ENCODE measurements at places on chromosomes 5 and 9. TPM values are rescaled to one million over a fixed set of nuclear protein-coding genes. Genes with fewer than 3 reads are reported as not detected.

DNA sequence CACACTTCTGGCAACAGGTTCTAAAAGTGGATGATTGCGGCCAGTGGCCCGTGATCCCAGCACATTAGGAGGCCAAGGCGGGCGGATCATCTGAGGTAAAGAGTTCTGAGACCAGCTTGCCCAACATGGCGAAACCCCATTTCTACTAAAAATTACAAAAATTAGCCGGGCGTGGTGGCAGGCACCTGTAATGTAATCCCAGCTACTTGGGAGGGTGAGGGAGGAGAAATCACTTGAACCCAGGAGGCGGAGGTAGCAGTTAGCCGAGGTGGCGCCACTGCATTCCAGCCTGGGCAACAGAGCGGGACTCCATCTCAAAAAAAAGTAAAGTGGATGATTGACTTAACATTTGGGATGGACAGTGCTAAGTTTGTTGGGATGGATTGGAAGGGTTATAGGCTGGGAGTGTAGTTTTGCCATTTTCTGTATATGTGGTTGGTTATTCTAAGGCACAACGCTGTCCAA is 3.4 kb downstream of the MATR3 start:
- DNase-seq, result no peak
- H3K27ac ChIP-seq, result no peak overlapping the region
- H3K36me3 ChIP-seq, result no peaks in the 10 kb centered on the region
- H3K4me1 ChIP-seq, result peaks cover 70% of the 10 kb centered on the region
- no peak overlapping the region for H3K4me3 ChIP-seq

TTF1 gene
- total RNA-seq, result 23.9 TPM

DNA sequence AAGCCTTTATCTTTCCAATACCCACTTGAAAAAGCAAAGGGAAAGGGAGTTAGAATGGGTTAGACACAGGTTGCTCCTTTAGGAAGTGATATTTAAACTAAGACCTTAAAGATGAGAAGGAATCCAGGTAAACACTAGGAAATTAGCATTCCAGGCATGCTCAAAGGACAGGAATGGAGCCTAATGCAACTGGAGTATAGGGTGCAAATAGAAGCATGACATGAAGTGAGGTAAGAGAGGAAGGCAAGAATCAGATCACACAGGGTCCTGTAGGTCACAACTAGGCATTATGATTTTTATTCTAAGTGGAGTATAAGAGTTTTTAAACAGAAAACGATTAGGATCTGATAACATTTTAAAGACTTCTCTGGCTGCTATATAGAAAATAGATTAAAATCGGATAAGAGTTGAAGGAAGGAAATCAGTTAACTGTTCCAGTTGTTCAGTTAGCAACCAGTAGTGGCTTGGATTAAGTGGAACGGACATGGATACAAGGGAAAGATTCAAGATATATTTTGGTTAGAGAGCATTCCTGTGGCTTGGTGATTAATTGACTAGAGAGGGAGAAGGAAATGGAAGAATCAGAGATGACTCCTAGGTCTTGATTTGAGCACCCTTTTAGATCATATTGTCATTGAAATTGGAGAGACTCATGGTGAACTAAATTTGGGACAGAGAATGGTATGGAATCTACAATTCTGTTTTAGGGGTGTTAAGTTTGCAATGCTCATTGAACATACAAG is 95.9 kb downstream of the FBXO4 start:
- H3K4me1 ChIP-seq, result no peaks in the 10 kb centered on the region
- H3K36me3 ChIP-seq, result no peaks in the 10 kb centered on the region
- H3K27ac ChIP-seq, result no peak overlapping the region
- H3K4me3 ChIP-seq, result no peak overlapping the region

GRCh38 chr5:33850100-33850594 is 41.6 kb downstream of the ADAMTS12 start:
- no peaks in the 10 kb centered on the region for H3K27me3 ChIP-seq
- no peaks in the 10 kb centered on the region for H3K36me3 ChIP-seq
- no peak overlapping the region for H3K4me3 ChIP-seq
- peaks cover 8% of the 10 kb centered on the region for H3K4me1 ChIP-seq

DNA sequence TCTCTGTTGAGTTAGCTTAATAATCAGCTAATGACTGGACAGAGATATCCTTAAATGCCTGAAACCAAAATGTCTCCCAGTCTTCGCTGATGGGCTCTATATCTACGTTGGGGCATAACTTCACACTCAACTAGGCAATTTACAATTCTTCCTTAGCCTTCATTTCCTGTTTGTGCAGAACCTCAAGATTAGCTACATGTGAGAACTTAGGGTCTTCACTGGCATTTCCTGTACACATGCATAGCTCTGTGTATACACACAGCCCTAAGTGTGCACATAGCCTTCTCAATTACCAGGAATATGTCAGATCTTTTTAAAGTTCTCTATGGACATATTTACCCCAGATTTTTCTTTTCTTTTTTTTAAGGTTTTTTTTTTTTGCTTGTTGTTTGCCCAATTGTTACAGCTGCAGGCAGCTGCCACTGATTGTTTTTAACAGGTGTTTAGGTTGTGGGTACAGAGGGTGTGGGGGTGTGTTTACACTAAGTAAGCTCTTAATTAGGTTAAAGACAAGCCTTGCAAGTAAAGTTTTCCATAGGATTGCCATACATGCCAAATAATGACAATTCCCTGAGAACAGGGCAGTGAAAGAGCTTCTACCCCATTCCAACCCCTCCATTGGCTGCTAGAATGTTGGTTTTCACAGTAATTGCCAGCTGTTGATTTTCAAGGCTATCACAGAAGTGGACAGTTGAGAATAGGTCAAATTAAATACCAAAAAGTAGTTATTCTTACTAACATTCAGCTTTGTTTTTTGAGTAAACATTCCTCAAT is 441.0 kb downstream of the TLE4 start:
- DNase-seq, result no peak
- H3K4me1 ChIP-seq, result no peaks in the 10 kb centered on the region
- H3K36me3 ChIP-seq, result no peaks in the 10 kb centered on the region
- H3K4me3 ChIP-seq, result no peak overlapping the region

GRCh38 chr9:126226991-126227936 is 99.4 kb upstream of the MVB12B start:
- no peak overlapping the region for H3K27ac ChIP-seq
- no peak for DNase-seq
- H3K4me1 ChIP-seq, result no peaks in the 10 kb centered on the region

SPATA6L gene
- total RNA-seq, result 0.96 TPM

DNA sequence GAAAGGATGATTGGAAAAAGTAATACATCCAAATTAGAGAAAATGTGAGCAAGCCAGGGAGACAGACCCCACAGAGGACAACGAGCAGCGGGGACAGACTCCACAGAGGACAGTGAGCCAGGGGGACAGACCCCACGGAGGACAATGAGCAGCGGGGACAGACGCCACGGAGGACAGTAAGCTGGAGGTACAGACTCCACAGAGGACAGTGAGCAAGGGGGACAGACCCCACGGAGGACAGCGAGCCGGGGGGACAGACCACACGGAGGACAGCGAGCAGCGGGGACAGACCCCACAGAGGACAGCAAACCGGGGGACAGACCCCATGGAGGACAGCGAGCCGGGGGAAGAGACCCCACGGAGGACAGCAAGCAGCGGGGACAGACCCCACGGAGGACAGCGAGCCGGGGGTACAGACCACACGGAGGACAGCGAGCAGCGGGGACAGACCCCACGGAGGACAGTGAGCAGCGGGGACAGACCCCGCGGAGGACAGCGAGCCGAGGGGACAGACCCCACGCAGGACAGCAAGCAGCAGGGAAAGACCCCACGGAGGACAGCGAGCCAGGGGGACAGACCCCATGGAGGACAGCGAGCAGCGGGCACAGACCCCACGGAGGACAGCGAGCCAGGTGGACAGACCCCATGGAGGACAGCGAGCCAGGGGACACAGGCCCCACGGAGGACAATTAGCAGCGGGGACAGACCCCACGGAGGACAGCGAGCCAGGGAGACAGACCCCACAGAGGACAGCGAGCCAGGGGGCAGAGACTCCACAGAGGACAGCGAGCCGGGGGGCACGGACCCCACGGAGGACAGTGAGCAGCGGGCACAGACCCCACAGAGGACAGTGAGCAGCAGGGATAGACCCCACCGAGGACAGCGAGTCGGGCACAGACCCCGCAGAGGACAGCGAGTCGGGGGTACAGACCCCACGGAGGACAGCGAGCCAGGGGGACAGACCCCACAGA is 1.9 kb upstream of the ZDHHC11 start:
- no peaks in the 10 kb centered on the region for H3K4me1 ChIP-seq
- H3K27ac ChIP-seq, result no peak overlapping the region
- no peak overlapping the region for H3K4me3 ChIP-seq
- H3K27me3 ChIP-seq, result no peaks in the 10 kb centered on the region
- no peaks in the 10 kb centered on the region for H3K36me3 ChIP-seq
